Stimulated activated CD8-positive, alpha-beta memory T cell treated with anti-CD3 and anti-CD28 coated beads, Interleukin-2, amount 100 ng/mL, for 1 hour (primary cell): ENCODE measurements at places on chromosomes 2 and 18.

DNA sequence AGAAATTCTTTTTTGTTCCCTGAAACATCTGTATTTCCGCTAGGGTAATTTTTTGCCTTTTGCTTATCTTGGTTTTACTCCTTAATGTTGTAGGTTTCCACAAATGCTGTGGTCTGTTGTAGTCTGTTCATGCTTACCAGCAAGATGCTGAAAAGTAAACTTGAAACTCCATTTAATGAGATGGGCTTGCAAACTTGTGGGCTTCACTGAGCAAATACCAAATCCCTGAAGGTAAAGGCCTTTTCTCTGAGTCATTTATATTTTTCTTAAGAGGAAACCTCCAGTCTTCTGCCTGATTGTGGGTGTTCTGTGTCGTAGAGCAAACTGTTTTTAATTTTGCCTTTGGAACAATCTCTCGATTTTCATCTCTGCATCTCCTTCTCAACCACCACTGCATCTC lies 9.3 kb downstream of the SP140 start:
- DNase-seq, result no peak

GRCh38 chr18:607930-608329 lies 11.1 kb downstream of the CLUL1 start:
- DNase-seq, result no peak

DNA sequence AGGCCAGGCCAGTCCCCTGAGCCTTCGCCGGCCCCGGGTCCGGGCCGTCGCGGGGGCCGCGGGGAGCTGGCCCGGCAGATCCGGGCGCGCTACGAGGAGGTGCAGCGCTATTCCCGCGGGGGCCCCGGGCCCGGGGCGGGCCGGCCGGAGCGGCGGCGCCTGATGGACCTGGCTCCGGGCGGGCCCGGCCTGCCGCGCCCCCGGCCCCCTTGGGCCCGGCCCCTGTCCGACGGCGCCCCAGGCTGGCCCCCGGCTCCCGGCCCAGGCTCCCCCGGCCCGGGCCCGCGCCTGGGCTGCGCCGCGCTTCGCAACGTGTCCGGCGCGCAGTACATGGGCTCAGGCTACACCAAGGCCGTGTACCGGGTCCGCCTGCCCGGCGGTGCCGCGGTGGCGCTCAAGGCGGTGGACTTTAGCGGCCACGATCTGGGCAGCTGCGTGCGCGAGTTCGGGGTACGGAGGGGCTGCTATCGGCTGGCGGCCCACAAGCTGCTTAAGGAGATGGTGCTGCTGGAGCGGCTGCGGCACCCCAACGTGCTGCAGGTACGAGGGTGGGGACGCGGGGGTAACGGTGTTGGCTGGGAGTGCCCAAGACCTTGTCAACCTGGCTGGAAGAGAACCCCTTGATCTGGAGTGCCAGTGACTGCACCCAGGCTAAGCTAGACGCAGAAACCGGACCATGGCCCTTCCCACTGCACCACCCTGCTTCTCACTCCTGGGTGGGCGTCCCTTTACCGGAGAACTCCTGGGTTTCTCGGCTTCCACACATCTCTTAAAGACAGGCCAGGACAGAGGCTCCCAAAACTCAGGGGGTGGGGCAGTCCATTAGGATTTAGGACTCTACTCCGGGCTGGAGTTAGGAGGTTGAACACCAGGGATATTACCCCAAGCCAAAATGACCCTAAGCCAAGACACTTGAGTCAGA lies 739 bp downstream of the PKDCC start:
- DNase-seq, result no peak

GRCh38 chr18:58579561-58580047 lies 49.3 kb downstream of the ALPK2 start:
- DNase-seq, result no peak

DNA sequence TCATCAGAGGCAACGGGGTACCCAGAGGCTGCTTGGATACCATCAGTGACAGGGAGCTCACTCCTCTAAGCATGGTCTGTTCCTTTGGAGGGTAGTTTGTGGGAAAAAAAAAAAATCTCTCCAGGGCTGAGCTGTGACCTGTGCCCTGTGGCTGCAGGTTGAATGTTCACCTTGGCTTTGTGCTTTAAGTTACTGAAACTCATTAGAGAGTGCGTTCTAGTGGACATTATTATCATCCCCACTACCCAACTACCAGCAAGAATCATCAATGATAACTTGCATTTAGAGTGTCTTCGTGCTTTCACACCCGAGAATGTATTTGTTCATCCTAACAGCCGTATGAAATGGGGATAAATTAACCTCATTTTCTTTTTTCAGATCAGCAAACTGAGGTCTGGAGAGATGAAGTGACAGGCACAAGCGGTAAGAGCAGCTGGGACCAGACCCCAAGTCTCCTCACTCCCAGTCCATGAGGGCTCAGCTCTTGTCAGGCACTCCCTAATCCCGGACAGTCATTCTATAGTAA lies 157.5 kb upstream of the MYCN start:
- no peak for DNase-seq

DNA sequence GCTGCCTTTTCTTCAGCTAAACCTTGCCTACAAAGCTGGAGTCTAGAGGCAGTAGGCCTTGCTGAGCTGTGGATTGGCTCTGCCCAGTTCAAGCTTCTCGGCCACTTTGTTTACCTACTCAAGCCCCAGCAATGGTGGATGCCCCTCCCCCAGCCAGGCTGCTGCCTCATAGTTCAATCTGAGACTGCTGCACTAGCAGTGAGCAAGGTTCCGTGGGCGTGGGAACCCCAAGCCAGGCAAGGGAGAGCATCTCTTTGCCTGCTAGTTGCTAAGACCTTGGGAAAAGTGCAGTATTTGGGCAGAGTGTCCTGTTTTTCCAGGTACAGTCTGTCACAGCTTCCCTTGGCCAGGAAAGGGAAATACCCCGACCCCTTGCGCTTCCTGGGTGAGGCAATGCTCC lies 68.9 kb downstream of the VAPA start:
- no peak for DNase-seq

DNA sequence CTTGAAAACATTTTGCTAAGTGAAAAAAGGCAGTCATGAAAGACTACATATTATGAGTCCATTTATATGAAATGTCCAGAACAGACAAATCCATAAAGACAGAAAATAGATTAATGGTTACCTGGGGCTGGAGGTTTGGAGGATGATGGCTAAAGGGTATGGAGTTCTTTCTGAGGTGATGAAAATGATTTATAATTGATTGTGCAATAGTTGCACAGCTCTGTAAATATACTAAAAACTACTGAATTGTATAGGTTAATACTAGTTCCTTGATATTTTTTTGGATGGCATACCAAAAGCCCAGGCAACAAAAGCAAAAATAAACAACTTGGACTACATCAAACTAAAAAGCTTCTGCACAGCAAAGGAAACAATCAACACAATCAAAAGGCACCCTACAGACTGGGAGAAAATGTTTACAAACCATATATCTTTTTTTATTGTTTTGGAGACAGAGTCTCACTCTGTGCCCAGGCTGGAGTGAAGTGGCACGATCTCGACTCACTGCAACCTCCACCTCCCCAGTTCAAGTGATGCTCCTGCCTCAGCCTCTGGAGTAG lies 21.5 kb downstream of the SOS1 start:
- DNase-seq, result no peak

DNA sequence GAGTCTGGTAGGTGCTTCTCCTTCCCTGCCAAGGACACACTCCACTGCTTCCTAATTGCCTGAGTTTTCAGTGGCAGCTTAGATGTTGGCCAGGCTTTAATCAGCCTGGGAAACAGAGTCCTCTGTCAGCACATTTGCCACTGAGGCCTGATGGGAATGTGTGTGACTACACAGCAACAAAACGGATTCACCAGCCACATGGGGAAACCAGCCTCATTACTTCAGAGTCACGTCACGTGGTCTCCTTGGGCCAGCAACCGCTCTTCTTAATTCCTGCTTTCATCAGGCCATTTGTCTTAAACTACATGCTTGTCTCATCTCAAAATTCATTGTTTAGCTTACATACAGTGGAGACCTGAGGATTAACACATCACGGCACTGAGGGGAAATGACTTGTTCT lies 93.9 kb upstream of the LTBP1 start:
- DNase-seq, result no peak

DNA sequence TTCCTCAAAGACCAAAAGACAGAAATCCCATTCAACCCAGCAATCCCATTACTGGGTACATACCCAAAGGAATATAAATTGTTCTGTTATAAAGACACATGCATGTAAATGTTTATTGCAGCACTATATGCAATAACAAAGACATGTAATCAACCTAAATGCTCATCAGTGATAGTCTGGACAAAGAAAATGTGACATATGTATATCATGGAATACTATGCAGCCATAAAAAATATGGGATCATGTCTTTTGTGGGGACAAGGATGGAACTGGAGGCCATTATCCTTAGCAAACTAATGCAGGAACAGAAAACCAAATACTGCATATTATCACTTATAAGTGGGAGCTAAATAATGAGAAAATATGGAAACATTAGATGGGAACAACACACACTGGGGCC lies 2.7 kb upstream of the HNMT start:
- no peak for DNase-seq

- DNase-seq, result no peak
These were observed 73.6 kb downstream of the NRP2 start for GRCh38 chr2:205755923-205756322.

- no peak for DNase-seq
These were observed 169.7 kb downstream of the CDCA7 start for GRCh38 chr2:173524256-173524955.

- DNase-seq, result no peak
These were observed 77.0 kb downstream of the RAD51AP2 start for GRCh38 chr2:17441055-17441771.

- no peak for DNase-seq
These were observed 276.3 kb downstream of the CTNNA2 start for GRCh38 chr2:79788952-79789651.

GRCh38 chr2:3472296-3472695 lies 47.0 kb downstream of the ADI1 start:
- DNase-seq, result no peak

DNA sequence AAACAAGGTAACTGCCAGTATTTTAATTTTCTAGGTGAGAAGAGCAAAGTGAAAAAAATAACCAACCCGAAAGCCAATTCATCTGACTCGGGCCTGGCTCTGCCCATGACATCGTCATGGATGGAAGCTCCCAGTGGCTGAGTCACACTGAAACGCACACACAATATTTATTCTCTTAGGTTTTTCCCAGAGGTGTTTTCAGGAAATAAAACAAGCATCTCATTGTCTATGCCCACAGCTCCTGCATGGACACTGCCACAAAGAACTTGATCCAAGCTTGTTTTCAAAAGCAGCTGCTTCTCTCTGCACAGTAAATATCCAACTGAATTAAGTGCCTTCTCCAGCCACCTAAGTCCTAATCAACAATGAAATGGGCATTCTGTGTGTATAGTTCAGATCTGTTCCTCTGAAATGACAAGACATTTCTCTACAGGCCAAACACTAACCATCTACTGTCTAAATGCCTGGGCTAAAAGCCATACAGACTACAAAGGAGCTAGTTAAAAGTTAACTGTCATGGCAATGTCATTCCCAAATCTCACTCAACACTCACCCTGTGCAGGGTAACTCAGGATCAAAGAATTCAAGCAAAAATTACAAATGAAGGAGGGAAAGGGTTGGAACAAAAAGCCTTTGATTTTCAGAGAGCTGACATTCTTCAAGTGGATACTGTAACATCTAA lies 62.9 kb downstream of the RPL31 start:
- DNase-seq, result no peak

- DNase-seq, result no peak
These were observed 148.3 kb downstream of the PLCL1 start for GRCh38 chr2:197952540-197953202.

- DNase-seq, result no peak
These were observed 50.2 kb upstream of the DTNA start for GRCh38 chr18:34659579-34660517.

DNA sequence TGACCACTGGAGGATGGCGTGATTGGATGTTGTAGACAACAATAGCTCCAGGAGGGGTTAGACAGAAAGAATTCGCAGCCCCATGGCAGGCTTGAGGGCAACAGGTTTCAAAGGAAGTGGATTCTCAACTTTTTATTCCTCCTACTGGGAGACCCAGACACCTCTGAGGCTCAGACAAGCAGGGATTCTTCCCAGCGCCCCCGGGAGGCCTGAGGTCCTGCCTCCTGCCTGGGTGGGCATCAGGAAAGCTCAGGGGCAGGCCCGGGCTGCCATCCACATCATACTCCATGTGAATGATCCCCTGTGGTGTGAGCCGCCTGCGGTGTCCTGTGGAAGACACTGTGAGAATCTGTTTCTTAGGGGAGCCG lies 203.5 kb downstream of the CYP26B1 start:
- no peak for DNase-seq

- DNase-seq, result no peak
These were observed 197.5 kb upstream of the SKOR2 start for GRCh38 chr18:47448956-47449355.

- no peak for DNase-seq
These were observed 453.5 kb upstream of the TNP1 start for GRCh38 chr2:217313386-217313785.

DNA sequence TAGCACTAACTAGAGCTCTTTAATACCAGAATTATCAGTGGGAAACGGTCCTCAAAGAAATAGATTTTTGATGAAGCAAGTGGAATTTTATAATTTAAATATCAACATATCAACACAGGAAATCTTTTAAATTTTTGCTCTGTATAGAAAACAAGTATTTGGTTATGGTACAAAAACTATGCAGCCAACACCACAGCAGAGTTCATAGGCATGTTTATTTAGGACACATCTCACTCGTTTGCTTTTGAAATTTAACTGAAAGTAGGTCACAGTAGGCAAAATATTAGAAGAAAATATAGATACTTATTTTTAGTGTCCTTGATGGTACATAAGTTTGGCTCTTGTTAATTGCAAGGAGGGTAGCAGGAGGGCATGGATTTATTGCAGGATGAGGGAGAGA lies 34.3 kb upstream of the TANC1 start:
- no peak for DNase-seq

DNA sequence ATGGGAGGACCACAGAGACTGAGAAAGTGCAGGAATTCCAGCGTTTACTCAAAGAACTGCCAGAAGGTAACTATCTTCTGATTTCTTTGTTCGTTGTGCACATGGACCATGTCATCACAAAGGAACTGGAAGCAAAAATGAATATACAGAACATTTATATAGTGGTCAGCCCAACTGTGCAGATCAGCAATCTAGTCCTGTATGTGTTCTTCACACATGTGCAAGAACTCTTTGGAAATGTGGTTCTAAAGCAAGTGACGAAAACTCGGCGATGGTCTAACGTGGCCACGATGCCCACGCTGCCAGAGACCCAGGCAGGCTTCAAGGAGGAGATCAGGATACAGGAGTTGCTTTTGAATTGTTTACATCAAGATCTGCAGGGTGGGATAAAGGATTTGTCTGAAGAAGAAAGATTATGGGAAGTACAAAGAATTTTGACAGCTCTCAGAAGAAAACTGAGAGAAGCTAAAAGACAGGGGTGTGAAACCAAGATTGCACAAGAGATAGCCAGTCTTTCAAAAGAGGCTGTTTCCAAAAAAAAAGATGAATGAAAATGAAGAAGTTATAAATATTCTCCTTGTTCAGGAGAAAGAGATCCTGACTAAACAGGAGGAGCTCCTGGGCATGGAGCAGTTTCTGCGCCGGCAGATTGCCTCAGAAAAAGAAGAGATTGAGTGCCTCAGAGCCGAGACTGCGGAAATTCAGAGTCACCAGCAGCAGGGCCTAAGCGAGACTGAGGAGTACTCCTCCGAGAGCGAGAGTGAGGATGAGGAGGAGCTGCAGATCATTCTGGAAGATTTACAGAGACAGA lies 8.3 kb upstream of the CHST10 start:
- DNase-seq, result no peak

GRCh38 chr2:203914546-203915182 lies 21.9 kb upstream of the ICOS start:
- no peak for DNase-seq
